Putamen (tissue), 1 donor: ENCODE measurements at places on chromosomes 1 and 21.

DNA sequence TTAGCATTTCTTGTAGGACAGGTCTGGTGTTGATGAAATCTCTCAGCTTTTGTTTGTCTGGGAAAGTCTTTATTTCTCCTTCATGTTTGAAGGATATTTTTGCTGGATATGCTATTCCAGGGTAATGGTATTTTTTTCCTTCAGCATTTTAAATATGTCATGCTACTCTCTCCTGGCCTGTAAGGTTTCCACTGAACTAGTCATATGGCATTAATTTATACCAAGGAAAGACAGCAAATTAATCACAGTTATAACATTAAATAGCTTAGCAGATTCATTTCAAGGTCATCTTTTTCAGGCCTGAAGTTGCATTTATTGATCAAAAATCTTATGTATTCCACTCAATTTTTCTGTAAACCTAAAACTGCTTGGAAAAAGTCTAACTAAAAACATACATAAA, 54.9 kb downstream of the AK5 start:
- DNase-seq = no peak

DNA sequence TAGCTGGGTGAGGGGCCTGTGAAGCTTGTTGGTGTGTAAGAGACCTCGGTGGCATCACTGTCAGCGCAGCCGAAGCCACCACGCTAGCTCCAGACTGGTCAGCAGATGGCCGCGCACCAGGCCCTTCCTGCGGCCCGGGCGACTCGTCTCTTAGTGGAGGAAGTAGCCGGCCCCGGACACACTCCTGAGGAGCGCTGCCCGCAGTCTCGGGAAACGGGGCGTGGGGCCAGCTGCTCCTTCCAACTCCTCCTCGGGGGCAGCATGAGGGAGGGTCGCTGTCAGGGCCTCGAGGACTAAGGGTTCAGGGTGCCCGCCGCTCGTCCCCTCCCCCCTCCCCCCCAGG, 20.4 kb downstream of the H3-3A start:
- no peak for DNase-seq

- DNase-seq = no peak
These were observed 48.8 kb downstream of the LEPR start for GRCh38 chr1:65469126-65469888.

GRCh38 chr1:14421295-14421976, 177.0 kb upstream of the KAZN start:
- DNase-seq = no peak

DNA sequence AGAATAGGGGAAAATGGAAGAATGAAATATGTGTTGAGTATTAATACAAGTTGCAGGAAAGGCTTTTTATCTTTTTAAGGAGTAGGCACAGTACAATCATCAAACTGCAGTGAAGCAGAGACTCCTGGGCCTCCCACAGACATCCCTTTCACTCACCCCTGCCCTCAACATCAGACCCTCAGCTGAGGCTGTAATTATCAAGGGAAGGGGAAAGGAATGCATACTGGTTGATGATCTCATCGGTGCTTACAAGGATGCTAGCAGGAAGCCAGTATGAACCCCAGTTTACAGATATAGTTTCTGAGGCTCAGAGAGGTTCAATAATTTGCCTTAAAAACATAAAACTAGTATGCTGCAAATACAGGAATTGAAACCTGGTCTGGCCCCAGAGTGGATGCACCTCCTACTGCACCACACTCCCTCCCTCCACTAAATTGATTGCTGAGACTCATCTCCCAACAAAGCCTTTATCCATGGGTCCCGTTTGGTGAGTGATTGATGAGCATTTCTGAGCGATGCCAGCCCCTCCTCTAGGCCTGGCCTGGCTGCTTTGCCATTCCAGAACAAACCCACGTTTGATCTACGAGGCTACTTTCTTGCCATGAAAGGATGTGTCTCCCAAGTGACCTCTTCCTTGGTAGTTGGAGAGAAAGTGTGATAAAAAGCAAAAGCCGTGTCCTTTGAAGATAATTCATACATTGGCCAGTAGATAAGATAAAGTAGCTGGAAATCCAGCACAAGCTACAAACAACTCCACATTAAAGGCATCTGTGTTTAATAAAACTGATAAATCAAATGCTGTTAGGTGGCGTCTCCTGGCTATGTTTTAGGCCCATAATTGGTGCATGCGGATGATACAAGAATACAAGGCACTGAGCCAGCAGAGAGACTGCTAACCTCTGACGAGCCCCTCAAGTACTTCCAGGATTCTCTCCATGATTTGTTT, 233.9 kb upstream of the CAMK1G start:
- no peak for DNase-seq

GRCh38 chr1:41361495-41362356, 492 bp downstream of the FOXO6 start:
- DNase-seq = no peak

DNA sequence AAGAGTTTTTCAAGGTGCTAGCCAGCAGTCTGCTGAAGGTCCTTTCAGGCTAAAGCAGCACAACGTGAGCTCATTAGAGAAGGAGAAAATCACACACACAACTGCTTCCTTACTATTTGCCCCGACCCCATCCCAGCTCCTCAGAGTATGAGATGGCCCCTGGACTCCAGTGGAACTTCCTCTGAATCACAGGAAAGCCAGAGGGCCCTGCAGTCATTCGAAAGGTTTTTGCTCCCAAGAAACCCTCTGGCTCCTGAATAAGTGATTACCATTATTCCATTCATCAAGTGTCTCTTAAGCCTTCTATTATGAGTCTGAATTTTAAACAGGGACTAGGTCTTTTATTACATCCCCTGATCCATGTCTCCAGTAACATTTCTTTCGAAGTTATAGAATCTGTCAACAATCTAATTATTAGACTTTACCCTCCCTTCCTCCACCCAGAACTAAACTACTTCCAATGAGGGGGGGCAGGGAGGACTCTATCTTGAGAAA, 14.6 kb downstream of the SIPA1L2 start:
- DNase-seq = no peak

DNA sequence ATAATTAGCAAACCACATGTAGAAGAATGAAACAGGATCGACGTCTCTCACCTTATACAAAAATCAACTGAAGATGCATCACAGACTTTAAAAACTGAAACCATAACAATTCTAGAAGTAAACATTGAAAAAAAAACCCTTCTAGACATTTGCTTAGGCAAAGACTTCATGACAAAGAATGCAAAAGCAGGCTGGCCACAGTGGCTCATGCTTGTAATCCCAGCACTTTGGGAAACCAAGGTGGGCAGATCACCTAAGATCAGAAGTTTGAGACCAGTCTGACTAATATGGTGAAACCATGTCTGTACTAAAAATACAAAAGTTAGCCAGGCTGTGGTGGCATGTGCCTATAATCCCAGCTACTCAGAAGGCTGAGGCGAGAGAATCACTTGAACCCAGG, 1351.7 kb downstream of the MRPL39 start:
- DNase-seq = no peak

GRCh38 chr1:93078203-93078602, 880 bp upstream of the MTF2 start:
- DNase-seq = no peak
